A549 treated with Hydrocortisone at 1 μM for 4 hours (cell line): ENCODE measurements at places on chromosomes 1 and 21. TPM values are rescaled to one million over a fixed set of nuclear protein-coding genes. Genes with fewer than 3 reads are reported as not detected.

KRTAP20-4 gene
- total RNA-seq = not detected in 5 replicates

TPTE gene
- total RNA-seq = not detected in 5 replicates

OXCT2 gene
- 0.35 to 0.67 TPM (median 0.43 TPM) in 5 replicates for total RNA-seq

KRTAP7-1 gene
- not detected in 5 replicates for total RNA-seq

DNASE2B gene
- total RNA-seq = not detected in 5 replicates

FAM167B gene
- total RNA-seq = 0.16 to 0.70 TPM (median 0.55 TPM) in 5 replicates

TNFRSF18 gene
- 0.17 to 0.42 TPM in 2 of 5 replicates, not detected in the others for total RNA-seq

CR1 gene
- not detected in 5 replicates for total RNA-seq
